ENCODE measurements at places on chromosomes 11 and 22.
A peak's percentile ranks its signal among the peaks of the same experiment; 100 is the strongest.

DNA sequence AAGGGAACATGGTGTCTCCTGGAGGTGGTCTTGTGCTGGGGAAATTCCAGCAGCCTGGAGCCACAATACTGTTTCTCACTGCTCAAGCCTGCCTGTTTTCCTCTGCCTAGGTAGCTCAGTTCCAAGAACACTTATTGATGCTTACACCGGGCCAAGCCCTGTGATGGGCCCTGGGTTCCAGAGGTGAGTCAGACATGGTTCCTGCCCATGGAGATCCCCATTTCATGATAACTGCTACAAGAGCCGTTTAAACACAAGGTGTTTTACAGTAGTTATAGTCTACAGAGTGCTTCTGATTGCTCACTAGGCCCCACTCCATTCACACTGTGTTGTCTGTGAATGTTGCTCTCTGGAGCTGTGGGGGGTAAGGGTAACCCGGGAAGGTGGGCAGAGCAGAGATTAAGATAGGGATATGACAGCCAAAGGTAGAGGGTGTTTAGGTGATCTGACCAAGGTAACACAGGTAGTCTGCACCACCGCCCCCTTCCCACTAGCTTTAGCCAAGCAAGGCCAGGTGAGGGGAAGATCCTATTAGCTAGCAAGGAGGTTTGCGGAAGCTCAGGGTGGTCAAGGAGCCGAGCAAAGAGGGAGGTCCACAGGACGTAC, 696 bp upstream of the MICAL2 start:
- no peak for DNase-seq

GRCh38 chr11:75349521-75350116, 1.8 kb downstream of the ARRB1 start:
- no peak for DNase-seq

DNA sequence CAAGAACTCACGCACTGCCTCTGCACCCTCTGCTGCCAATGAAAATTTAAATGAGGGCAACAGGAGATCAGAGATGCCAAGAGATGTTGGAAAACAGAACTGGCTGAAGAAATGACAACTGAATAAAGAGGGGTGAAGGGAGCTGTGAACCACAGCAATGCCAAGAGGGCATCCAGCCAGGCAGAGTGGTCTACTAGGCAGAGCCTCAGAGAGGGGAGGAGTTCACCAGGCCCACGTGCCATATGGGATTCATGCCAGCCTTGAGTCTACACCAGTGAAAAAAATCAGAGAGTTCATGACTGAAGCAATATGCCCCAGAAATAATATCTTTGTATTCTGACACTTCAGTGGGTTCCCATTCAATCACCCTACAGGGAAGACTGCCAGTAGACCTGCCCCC, 4.4 kb downstream of the APOL2 start:
- no peak for DNase-seq

GRCh38 chr11:131246156-131246555, 124.3 kb upstream of the NTM start:
- DNase-seq: no peak

DNA sequence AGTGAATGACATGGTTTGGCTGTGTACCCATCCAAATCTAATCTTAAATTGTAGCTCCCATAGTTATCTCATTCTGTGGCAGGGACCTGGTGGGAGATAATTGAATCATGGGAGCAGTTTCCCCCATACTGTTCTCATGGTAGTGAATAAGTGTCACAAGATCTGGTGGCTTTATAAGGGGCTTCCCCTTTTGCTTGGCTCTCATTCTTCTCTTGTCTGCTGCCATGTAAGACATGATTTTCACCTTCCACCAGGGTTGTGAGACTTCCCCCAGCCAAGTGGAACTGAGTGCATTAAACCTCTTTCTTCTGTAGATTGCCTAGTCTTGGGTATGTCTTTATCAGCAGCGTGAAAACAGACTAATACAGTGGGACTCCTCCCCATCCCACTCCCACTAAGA, 11.1 kb downstream of the OR5A2 start:
- no peak for DNase-seq

- peak; percentile 50 for DNase-seq
Measured at GRCh38 chr11:64449381-64450167, 90.6 kb downstream of the RPS6KA4 start.

DNA sequence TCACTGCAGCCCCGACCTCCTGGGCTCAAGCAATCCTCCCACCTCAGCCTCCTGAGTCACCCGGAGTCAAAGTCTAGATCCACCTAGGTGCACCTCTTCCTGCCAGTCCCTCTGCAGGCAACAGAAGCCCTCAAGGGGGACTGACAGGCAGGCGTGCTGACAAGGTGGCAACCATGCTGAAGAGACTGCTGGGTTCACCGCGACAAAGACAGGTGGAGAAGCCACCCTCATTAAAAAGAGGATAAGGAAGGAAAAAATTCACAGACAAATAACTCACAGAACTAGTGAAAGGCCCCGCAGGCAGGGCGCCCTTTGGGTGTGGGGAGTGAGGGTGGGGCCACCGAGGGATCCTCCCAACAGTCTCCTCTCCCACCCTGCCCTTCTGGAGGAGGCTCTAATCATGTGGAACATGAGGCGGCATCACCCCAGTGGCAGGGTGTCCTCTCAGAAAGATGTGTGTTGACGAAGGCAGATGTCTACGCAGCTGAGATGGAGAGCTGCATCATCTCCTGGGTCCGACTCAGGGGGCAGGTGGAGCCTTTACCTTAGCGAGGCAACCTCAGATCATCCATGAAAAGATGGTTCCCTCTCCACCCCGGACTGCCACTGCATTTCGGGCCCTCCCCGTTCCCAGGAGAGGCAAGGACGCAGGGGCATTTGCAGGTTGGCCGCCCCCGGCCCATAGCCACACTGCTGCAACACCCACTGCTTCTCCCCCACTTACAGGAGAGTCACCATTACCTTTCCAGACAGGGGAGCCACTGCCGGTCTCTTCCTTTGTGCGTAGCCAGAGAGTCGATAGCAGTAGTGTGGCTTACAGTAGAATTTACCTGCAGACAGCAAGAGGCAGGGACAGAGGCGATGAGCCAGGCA, 91.2 kb upstream of the BID start:
- no peak for DNase-seq

DNA sequence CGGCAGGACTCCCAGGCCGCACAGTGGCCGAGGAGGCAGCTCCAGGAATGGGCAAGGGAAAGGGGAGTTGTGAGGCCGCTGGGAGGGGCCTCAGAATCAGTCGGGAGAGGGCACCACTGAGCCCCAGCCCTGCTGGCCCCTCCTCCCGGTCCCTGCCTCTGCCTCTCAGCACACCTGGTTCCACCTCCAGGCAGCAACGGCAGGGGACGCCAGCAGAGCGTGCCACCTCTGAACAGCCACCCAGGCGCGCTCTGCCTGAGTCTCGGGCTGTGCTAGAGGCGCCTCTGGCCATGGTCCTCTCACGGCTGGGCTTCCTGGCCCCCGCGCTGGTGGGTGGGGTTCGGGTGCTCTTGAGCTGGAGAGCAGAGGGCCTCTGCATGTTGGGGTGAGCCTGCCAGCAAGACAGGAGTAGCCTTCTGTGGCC, 33.0 kb downstream of the MOB2 start:
- no peak for DNase-seq

- no peak for DNase-seq
Measured at GRCh38 chr11:23041001-23041503, 180.8 kb upstream of the CCDC179 start.

GRCh38 chr11:111694851-111695250, 71.3 kb downstream of the PPP2R1B start:
- DNase-seq: no peak

DNA sequence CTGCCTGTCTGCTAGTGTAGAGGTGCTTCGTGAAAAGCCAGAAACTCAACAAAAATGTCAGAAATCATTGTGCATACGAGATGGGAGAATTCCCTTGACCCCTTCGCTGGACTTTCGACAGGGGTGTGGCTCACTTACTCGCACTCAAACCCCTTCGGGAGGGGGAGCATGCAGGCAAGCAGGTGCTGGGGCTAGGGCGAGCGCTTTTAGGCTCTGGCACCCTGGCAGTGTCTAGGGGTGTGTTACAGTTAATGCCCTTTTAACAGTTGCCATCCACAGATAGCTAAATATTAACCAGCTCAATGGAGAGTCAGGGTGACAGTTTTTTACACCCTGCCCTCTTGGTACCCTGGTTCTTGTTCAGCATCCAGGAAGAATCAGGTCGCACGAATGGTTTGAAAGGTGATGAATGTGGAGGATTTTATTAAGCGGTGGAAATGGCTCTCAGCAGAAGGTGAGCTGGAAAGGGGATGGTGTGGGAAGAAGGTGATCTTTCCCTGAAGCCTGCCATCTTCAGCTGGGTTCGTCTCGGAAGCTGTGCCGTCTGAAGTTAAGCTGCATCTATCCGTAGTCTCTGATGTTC, 59.6 kb upstream of the SHANK2 start:
- no peak for DNase-seq

- DNase-seq: no peak
Measured at GRCh38 chr11:69203901-69204245, 48.1 kb downstream of the SMIM38 start.

GRCh38 chr11:109349276-109350080, 72.5 kb upstream of the C11orf87 start:
- no peak for DNase-seq

DNA sequence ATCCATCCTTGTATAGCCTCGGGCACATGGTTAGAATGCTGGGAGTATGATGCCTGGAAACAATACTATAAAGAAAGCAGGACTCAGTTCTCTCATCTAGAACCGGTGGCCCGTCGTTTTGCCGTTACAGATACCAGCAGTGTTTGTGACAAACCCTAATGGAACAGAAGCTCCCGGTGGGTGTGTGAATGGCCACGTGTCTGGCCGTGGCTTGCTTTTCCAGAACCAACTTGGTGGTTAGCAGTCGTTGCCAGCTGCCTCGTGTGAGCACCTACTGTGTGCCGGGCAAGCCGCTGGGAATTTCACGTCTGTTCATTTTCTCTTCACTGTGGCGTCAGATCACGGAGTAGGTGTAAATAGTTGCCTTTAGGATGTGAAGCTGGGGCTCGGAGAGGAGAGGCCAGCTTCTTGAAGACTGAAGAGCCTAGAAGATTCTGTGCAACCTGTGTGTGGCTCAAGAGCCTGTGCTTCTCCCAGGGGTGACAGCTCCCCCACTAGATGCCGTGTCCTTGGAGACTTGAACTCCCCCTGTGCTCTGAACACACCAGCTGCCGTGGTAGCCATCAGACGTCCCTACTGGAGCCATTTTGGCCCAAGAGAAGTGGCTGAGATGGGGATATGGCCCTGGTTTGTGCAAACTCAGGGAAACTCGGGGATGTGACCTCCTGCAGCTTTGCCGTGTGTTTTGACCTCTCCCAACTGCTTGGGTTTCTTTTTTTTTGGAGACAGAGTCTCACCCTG, 57.5 kb upstream of the PPARA start:
- no peak for DNase-seq

GRCh38 chr11:17650127-17650911, 69.1 kb upstream of the MYOD1 start:
- no peak for DNase-seq

Data from stimulated activated CD4-positive, alpha-beta T cell treated with anti-CD3 and anti-CD28 coated beads, Interleukin-12 subunit alpha, Interleukin-12 subunit beta, amount 100 ng/mL, for 24 hours (primary cell).